ENCODE measurements at places on chromosomes 13 and 19.

- DNase-seq = no peak
Observed at GRCh38 chr13:76799696-76800095, 86.5 kb downstream of the KCTD12 start.

- no peak for DNase-seq
Observed at GRCh38 chr13:93700115-93700514, 473.5 kb downstream of the GPC6 start.

DNA sequence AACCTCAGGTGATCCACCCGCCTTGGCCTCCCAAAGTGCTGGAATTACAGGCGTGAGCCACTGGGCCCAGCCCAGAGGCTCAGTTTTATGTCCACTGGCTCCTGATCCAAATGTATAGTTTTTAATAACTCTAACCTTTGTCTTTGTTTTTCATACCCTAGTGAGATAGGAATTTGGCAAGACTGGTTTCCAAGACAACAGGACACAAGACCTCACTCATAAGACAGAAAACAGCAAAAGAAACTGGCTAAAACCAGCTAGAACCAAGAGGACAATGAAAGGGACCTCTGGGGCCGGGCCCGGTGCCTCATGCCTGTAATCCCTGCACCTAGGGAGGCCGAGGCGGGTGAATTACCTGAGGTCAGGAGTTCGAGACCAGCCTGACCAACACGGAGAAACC, 27.6 kb downstream of the CPT1C start:
- DNase-seq = no peak

GRCh38 chr13:106961216-106961615, 393.3 kb upstream of the ARGLU1 start:
- no peak for DNase-seq

DNA sequence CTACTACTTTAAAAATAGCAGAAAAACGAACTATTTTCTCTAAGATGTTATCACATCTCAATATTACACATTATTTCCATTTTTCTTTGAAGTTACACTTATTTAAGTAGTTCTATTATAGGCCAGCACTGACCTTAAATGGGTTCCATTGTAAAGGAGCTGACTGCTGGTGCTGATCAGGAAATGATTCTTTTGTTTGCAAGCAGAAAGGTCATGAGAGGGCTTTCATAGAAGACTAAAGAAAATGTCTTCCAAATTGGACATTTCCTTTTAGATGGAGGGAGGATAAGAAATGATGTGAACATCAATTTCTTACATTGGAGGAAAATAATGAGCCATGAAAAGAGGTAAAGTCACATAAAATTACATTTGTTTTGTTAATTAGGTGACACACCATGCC, 96.2 kb downstream of the SUCLA2 start:
- DNase-seq = no peak

- peak; percentile 7 for DNase-seq
Observed at GRCh38 chr19:13441810-13442512, 64.3 kb downstream of the CACNA1A start.

- no peak for DNase-seq
Observed at GRCh38 chr19:18282021-18282787, 782 bp upstream of the JUND start.

DNA sequence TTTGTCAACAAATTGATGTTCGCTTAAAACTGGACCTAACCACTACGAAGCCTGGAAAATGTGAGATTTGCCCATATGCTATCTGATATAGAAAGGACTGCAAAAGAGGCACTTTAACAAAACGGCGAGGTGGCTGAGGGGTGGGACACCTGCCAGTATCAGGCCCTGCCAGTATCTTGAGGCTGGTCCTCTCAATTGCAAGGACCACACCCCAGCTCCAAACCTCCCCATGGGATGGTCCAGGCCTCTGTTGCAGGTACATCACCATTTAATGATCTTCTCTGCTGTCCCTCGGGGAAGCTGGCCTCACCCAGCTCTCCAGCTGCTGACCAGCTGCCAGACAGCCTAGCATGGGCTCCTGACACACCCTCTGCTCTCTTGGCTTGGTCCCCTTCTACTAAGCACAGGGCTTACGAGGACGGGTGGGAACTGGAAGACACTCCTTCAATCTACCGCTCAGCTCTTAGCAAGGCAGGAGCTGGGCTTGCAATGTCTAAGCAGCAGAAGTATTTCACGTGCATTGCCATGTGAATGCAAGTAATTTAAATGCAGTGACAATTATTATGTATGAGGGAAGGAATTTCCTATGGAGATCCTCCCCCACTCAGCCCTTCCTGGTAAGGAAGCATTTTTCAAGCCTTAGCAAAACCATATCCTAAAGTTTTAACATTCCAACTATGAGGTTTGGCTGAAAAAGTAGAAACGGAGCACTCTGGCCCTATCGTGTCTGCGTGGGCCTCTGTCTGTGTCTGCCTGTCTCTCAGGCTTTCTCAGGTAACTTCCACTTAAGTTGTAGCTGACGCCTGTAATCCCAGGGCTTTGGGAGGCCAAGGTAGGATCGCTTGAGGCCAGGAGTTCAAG, 63.9 kb downstream of the LATS2 start:
- DNase-seq = no peak

DNA sequence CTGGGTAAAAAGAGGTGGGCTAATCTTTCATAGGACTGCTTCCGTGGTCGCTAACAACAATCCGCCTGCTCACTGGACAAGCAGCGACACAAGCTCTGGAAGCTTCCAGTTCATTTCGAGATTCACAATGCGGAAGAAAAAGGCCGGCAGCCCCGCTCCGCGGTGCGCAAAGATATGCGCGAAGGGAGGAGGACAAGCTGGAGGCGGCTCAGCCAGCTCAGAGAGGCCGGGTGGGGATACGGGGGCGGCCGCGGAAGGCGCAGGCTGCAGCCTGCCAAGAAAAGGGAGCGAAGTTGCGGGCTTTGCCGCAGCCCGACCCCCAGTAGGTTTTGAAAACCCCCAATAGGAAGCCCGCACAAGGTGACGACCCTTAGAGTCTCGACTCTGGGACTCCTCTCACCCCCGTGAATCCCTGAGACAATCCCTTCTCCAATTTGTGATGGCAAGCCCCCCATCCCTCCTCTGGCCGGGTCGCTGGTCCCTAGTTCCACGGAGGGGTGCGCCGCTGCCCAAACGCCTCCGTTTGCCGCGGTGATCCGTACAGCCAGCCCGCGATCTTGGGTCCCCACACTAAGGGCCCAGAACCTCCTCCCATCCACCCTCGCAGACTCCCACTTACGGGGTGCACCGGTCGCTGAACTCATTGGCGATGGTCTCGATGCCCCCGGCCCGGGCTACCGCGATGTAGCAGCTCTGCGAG, 697 bp downstream of the HSPH1 start:
- peak; percentile 51 for DNase-seq

DNA sequence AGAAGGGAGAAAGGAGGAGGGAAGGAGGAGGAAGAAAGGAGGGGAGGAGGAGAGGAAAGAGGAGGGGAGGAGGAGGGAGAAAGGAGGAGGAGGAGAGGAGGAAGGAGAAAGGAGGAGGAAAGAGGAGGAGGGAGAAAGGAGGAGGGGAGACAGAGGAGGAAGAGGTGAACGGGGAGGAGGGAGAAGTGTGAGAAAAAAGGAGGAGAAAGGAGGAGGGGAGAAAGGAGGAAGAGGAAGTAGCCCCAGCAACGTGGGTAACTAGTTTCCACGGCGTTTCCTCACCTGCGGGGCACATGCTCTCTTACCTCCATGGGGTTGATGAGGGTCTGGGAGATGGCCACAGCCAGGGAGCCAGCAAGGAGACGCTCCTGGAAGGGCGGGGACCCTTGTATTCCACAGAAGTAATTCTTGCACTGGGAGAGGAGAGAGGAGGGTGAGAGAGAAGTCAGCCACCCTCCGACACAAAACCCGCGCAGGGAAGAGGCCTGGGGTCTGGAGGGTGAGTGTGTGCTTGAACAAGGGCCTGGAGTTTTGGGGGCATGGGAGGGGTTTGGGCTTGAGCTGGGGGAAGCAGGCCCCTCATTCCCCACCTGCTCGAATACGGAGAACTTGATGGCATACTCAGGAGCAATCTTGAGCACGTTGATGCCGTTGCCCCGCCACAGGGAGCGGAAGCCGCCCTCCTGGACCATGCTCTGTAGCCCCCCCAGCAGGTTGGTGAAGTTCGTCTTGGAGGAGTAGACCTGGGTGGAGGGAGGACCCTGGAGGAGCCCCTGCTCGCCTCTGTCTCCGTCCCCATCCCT, 3.9 kb downstream of the SLC25A41 start:
- no peak for DNase-seq

DNA sequence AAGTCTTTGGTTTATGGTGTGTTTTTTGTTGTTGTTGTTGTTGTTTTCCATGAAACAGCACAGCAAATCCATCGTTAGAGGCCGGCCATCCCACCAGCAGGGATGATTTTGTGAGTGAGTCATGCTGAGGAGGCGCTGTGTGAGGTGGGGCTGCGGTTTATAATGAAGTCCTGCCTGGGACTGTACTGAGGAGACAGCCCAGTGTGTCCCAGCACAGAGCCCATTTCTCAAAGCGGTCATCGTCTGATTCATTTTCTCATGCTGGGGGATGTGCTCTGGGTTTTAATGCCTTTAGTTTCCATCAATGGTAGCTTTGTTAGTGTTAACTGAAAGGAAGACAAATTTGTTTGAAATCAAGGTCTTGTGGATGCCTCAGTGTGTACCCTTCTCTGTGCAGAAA, 129.3 kb upstream of the SERP2 start:
- no peak for DNase-seq

DNA sequence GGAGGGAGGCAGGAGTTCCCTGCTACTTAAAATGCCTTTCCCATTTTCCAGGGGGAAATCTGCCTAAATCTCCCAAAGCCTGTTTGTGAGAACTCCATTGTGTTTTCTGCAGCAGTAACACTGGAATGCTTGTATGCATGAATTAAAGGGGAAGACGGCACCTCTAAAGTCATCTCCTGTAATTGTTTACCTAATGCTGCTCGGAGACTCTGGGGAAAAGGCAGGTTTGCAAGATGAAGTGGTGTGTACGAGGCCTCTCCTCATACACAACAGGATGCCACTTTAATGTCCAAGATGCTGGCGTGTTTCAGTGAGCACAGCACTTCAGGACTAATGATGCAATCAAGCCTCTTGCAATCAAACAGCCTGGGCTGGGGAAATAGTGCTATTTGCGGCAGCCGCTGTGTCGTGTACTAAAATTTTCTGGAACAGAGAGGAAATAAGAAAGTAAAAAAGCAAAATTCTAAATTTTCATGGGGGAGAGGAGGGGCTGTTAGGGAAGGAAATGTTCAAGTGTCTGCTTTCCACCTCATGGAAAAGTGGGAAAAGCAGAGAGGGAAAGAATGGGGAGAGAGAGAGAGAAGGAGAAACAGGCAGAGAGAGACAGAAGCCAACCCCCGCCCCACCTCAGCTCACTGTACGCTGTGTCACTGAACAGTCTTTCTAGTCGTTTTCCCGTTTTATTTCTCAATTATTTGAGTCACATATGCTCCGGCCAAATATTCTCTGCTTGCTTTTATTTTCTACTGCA, 32.9 kb downstream of the TSHZ3 start:
- no peak for DNase-seq

DNA sequence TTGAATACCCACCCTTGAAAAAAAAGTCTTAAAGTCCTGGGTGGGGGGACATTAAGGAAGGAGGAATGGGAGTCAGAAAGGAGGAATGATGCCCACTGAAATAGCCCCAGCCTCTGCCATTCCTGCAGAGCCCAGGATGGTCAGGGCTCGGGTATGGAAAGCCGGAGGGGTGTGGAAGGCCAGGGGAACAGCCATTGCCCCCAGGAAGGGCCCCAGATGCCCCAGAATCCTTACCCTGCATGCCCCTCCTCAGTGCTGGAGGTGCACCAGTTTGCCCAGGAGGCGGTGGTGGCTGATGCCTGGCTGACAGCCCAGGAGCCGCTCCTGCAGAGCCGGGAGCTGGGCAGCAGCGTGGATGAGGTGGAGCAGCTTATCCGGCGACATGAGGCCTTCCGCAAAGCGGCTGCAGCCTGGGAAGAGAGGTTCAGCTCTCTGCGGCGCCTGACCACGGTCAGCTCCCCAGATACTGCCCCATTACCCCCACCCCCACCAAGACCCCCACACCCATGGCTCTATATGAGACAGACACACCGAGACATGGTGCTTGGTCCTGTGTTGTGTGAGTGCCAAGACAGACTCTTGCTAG, 10.7 kb upstream of the SHKBP1 start:
- DNase-seq = no peak

- DNase-seq = no peak
Observed at GRCh38 chr13:57311009-57311586, 144.1 kb downstream of the PRR20E start.

GRCh38 chr13:97278435-97279411, 56.6 kb downstream of the MBNL2 start:
- DNase-seq = no peak

DNA sequence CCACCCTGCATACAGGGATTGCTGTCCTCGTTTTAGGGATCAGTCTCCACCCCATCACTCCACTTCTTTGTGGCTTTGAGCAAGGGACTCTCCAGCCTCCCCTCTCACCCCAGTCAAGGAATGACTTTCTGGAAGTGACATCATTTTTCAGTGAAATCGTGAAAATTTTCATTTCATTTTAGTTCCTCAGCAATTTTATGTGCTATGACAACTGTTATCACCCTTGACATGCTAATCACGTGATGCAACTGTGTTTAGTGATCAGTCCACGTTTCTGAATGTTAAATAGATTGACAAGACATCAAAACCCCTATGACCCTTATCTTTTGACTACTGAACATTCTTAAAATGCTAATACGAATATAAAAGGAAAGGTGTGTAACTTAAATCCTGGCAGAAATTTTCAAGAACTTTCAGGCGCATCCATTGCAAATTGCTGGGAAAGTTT, 8.0 kb downstream of the C19orf81 start:
- DNase-seq = no peak

DNA sequence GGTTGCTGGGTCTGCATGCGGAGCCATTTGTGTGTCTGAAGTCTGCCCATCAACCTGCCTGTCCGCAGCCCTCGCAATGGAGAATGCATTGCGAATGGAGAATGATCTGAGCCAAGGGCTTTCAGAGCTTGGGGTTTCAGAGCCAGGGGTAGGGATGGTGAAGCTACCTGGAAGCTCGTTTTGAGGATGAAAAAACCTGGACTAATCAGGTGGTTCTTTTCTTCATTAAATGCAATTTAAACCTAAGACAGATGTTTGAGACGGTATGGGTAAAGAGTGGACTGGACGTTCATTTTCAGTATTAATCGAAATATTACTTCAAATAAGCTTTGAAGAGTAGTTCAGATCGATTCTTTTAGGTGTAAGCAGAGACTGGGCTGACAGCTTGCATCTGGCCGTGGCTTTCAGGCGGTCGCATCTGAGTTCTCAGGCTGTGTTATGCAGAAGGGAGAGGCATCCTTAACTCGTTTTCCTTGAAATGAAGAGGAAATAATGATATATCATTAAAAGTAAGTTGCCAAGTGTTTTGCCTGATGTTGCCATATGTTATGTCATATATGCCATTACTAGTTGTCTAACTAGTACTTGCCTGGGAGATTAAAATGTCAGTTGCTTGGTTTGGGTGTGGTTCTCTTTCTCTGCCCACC, 801 bp downstream of the MCF2L start:
- DNase-seq = no peak

GRCh38 chr13:39035799-39036198, 2.1 kb downstream of the PROSER1 start:
- no peak for DNase-seq

GRCh38 chr13:96191367-96191766, 101.5 kb downstream of the HS6ST3 start:
- DNase-seq = no peak
